ENCODE measurements at places on chromosomes 5 and 9.
A peak's percentile ranks its signal among the peaks of the same experiment; 100 is the strongest.

- no peak for DNase-seq
Observed at GRCh38 chr5:155389498-155389897, 375.9 kb downstream of the KIF4B start.

GRCh38 chr9:120308495-120308894 lies 271.5 kb downstream of the CDK5RAP2 start:
- no peak for DNase-seq

- DNase-seq: peak; percentile 63
Observed at GRCh38 chr5:136021016-136021405, 7.8 kb upstream of the TGFBI start.

DNA sequence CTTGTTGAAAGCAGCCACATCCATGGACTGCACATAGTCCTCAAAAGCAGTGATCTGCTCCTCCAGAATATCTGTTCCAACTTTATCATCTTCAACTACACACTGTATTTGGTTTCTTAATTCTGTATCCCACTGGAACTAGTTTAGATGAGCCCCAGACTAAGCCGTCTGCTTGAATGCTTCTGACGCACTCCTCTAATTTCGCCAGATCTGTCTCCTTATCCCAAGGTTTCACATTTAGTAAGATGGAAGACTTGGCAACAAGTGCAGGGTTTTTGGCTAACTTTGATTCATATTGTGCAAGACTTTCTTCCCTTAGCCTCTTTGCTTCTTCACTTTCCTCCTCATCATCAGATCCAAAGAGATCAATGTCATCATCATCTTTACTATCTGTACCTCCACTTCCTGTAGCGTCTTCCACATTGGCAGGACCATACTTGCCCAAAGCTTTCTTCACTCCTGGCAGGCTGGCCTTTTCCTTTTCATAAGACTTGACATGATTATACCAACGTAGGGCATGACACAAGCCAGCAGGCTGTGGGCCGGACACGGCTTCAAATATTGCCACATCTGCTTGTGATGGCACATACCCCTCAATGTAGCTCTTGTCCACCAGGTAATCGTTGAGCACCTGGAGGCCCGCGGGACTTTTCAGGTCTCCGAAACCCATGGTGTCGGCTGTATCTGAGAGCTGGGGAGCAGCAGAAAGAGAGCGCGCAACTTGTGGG lies 56.2 kb upstream of the PIK3R1 start:
- DNase-seq: no peak

- no peak for DNase-seq
Observed at GRCh38 chr5:133163839-133164238, 112.0 kb downstream of the HSPA4 start.

GRCh38 chr9:133075925-133076630 lies 14.3 kb downstream of the CEL start:
- peak; percentile 80 for DNase-seq
